ENCODE measurements at places on chromosomes 5 and 9.
A peak's percentile ranks its signal among the peaks of the same experiment; 100 is the strongest.

DNA sequence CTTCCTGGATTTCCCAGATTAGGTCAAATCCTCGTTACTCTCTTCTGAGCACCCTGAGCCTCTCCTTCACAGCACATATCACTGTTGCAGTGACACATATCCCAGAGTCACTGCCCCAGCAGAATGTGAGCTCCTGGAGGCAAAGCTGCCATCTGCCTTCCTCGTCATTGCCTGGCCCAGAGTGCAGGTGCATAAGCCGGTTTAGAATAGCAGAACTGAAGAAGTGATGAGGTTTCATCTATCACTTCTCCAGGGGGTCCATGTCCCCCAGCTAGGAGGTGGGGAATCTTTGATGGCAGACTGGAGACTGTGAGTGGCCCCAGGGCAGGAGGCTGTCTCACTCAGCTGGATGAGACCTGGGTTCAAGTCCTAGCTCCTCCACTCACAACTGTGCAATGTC, 25.8 kb downstream of the NIPAL4 start:
- DNase-seq: no peak

DNA sequence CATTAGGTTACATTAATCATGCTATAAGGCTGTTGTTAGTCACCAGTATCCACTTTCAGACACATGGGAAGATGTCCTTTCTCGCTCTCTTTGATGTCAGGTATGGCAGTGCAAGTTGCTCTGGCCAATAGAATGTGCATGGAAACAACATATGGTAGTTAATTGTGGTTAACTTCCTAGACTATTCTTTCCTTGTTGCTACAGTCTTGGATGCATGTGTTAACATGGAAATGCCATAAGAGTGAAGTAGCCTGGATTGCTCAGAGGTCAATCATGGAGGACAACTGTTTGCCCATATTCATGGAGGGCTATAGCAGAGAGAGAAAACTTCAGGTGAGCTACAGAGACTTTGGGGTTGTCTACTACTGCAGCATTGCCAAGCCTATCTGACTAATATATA, 245.8 kb upstream of the GAS1 start:
- DNase-seq: no peak

GRCh38 chr5:144169904-144170275, 569 bp downstream of the YIPF5 start:
- DNase-seq: no peak

DNA sequence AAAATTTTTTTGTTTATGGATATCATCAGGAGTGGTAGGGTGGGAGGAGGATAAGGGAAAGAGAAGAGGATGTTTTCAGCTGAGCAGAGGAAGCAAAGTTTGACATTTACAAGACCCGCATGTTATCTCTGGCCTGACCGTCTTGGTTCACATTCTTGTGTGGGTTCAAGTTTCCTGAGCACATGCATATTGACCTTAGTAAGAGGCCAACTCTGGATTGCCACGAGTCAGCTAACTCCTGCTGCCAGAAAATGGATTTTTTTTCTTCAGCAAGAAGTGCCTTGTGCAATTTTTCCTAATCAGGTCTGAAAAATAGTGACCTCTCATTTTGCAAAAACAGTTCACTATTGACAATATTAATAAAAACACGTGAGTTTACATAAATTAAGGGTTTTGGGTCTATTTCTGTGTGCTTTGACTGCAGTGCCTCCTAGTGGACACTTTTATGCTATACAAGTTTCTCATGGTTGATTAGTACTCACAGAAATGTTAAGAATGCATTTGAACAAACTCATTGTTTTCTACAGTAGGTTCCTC, 27.1 kb upstream of the BASP1 start:
- DNase-seq: peak; percentile 47

DNA sequence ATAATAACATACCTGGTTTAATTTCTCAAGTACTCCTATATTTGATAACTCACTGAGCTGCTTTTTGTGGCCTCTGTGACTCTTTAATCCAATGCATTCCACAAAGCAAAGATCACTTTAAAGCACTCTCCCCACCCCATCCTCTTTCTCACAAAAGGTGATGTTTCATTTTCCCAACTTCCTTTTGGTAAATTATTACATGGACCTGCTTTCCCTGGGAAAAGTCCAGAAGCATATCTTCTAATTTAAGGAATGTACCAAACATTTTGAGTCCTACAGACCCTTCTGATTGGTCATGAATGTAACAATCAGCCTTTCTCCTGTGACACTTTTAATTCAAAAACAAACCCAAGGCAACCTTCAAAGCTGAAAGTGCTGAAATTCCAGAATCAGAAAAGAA, 71.1 kb downstream of the MLLT3 start:
- no peak for DNase-seq

- DNase-seq: no peak
Observed at GRCh38 chr5:14400085-14400484, 181.5 kb upstream of the OTULINL start.

DNA sequence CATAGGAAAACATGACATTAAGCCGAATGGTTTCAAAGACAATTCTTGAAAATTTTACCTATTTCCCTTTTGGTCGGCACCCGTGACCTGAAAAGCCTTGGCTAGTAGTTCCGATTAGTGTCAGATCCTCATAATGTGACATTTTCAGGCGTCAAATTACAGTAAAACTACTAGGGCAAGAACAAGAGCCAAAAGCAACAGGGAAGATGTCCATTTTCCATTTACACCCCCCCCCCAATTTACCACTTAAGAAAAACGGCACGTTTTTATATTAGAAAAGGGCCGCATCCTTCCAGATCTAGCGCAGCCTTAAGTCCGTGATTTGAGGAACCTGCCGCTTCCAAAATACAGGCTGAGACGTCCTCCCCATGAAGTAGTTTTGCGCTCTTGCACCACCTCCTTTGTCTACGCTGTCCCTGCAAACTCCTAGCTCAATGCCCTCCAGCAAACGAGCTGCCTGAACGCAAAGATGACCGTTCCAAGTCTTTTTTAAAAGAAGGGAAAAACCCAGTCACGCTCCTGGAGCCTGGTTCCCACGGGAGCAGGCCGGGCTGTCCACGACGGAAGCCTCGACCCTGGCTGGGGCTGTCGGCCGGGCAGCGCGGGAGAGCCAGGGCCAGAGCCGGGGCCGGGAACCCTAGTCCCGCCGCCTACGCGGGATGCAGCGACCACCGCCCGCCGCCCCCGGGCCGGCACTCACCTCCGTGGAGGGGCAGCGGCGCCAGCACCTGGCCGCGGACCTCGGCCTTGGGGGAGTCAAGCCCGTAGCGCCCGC, 616 bp downstream of the RNF130 start:
- DNase-seq: peak; percentile 14

DNA sequence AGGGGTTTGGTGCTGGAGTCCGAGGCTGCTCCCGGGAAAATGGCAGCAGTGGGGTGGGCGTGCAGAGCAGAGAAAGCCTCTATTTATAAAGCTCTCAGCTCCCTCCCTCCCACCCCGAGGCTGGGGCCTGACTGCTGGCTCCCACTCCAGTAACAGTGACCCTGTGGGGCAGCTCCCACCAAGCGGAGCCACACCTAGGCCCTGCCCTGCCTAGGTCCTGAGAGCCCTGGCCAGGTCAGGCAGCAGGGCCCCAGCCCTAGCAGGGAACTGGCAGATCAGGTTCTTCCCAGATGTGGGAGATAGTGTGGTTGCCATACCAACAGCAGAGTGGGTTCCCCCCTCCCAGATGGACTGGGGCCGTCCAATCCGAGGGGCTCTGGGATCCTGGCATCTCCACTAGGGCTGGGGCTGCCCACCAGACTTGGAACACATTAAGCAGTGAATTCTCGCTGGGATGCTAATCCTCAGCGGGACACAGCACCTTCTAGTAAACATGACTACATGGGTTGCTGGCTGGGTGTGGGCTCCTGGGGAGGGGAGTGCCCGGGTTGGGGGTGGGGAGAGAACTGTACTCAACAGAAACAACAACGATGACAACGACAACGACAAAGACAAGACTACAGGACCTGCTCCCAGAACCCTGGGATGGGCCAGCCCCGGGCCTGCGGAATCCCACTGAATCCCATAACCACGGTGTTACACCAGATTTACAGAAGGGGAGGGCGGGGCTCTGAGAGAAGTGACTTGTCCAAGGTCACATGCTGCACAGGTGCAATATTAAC, 1.5 kb downstream of the SH3GLB2 start:
- peak; percentile 33 for DNase-seq

GRCh38 chr9:32867601-32868204, 84.4 kb downstream of the TMEM215 start:
- no peak for DNase-seq

DNA sequence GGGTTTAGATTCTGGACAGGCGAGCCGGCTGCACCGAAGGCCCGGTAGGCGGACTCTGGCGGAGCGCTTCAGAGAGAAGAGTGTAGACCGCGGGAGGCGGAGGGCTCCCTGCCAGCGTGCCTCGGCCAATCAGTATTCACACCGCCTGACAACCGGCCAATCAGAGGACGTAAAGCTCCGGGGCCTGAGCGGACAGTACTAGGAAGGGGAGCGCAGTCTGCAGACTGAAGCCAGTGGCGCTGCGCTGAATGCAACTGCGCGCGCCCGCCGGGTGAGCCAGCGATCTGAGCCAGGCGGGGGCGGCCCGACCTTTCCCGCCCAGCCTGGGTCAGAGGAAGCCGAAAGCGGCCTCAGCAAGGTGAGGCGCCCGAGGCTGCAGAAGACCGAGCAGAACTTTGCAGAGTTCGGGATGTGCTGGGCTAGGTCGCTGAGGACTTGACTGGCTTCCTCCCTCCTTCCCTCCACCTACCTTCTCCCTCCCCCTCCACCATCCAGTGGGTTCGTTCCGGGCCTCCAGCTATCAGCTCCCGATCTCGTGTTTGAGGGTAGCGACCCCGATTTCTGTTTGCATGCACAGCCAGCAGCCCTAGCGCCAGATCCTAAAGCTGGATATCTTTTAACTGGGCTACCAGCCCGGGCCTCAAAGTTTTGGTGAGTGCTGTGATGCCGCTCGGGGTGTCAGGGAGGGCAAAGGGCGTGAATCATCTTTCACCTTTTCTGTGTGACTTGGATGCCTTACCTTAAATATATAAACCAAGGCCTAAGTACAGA, at the start of gene DMRT2:
Gene DMRT2 (plus strand): TSS at position 233 of the 771 bp plus-strand sequence. CDS start 1,257 bp downstream, outside the sequence.
- peak; percentile 91 for DNase-seq
